ENCODE measurements at places on chromosomes 11 and 22.

DNA sequence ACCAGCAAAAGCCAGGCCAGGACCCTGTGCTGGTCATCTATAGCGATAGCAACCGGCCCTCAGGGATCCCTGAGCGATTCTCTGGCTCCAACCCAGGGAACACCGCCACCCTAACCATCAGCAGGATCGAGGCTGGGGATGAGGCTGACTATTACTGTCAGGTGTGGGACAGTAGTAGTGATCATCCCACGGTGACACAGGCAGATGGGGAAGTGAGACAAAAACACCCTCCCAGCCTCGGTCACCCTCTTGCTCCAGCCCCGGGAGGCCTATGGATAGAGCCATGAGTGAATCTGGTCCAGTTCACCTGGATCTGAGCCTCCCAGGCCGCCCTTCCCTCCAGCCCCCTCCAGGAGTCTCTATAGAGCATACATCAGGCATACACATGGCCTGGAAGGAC is 115.2 kb upstream of the IGLL5 start:
- no peaks in the 10 kb centered on the region for H3K27me3 ChIP-seq
- DNase-seq = no peak
- no peaks in the 10 kb centered on the region for H3K4me1 ChIP-seq
- H3K27ac ChIP-seq = no peak overlapping the region
- H3K4me3 ChIP-seq = no peak overlapping the region
- H3K36me3 ChIP-seq = no peaks in the 10 kb centered on the region

DNA sequence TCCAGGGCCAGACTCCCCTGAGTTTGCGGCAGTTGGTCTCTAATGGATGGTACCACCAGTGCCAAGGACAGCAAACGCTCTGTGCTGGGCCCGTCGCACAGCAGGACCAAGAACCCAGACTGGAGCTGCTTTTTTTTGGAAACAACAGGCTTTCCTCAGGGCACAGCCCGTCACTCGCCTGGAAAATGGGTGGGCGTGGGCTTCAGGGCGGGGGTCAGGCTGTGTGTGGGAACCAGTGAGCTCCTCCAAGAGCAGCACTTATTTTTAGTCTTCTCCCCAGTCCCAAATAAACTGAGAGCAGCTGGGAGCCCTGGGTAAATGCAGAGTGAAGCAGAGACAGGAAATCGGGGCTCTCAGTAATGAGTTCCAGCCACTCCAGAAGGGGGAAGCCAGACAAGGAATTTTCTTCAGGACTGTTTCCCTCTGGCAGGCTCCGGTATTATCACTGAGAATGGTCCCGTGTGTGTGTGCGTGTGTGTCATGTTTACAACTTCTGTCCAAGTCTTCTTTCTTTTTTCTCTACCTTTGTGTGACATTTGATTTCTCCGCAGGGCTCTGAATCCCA is 63.0 kb downstream of the PPFIBP2 start:
- H3K4me3 ChIP-seq = no peak overlapping the region
- H3K27ac ChIP-seq = no peak overlapping the region
- no peak for DNase-seq

DNA sequence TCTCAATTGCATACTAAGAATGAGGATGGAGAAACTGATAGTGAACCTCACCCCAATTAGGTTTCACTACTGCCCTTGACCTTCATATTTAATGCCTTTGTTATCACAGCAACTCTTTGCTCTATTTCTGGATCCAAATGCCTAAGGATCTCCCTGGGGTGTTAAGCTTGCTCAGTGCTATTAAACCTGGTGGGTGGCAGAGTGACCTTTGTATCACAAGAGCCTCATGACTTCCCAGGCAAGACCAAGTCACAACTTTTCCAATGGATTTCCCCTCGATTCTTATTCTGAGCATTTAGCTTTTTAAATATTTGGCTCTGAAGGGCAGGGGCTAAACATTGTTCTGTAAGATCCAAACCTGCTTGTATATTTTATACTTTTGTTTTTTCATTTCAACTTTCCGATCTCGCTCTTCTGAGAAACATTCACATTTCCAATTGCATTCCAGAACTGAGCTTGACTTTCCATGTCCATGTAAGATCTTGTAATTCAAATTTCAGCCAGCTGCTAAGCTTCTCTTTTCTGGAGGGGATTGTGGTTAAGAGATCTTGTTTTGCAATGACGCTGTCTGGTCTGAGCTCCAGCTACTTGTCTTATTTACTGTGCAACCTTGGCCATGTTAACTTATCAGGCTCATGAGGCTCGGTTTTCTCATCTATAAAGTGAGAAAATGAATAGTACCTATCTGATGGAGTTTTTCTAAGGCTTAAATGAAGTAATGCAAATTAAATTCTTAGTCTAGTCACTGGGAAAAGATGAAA is 6.4 kb upstream of the EHF start:
- H3K4me1 ChIP-seq = no peaks in the 10 kb centered on the region
- DNase-seq = no peak
- no peak overlapping the region for H3K27ac ChIP-seq

GRCh38 chr11:2586793-2587131 is 113.0 kb downstream of the KCNQ1OT1 start:
- H3K27me3 ChIP-seq = no peaks in the 10 kb centered on the region
- H3K4me1 ChIP-seq = no peaks in the 10 kb centered on the region
- no peak overlapping the region for H3K27ac ChIP-seq

DNA sequence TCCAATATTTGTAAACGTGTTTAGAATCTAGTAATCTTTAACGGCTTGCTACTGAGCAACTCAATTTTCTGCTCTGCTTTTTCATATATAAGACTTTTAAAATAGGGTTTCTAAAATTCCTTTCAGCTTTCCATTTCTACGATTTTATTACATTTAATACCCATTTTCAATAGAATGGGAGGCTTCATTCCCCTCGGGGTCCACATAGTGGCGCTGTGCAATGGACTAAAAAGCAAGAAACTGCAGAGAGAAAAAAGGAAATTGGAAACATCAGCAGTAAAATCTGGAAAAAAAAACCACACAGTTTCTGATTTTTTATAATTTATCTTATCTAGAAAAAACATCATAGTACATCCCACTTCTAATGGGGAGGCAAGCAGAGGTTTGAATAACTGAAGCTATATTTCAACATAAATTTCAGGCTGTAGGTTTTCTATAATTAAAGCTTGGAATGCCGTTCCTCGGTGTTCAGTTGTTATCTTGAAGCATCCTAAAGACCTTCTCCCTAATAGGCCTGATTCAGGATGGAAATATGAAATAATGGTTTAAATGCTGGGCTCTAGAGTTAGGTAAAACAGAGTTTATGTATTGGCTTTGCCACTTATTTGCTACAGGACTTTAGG is 18.7 kb upstream of the JHY start:
- no peaks in the 10 kb centered on the region for H3K27me3 ChIP-seq
- no peak overlapping the region for H3K27ac ChIP-seq
- no peak overlapping the region for H3K4me3 ChIP-seq
- H3K4me1 ChIP-seq = peaks cover 4% of the 10 kb centered on the region
- no peaks in the 10 kb centered on the region for H3K36me3 ChIP-seq
- DNase-seq = no peak
